ENCODE measurements at places on chromosomes 7 and 10. TPM values are rescaled to one million over a fixed set of nuclear protein-coding genes. Genes with fewer than 3 reads are reported as not detected.
A peak's percentile ranks its signal among the peaks of the same experiment; 100 is the strongest.

ACTL6B gene
- not detected for total RNA-seq

- no peak for DNase-seq
Measured at GRCh38 chr10:113753020-113753692, 1.7 kb downstream of the PLEKHS1 start.

GRCh38 chr10:70255329-70256299, 22.4 kb upstream of the PPA1 start:
- peak; percentile 25 for DNase-seq

GRCh38 chr7:73779517-73779916, 9.4 kb upstream of the CLDN3 start:
- DNase-seq, result no peak

DNA sequence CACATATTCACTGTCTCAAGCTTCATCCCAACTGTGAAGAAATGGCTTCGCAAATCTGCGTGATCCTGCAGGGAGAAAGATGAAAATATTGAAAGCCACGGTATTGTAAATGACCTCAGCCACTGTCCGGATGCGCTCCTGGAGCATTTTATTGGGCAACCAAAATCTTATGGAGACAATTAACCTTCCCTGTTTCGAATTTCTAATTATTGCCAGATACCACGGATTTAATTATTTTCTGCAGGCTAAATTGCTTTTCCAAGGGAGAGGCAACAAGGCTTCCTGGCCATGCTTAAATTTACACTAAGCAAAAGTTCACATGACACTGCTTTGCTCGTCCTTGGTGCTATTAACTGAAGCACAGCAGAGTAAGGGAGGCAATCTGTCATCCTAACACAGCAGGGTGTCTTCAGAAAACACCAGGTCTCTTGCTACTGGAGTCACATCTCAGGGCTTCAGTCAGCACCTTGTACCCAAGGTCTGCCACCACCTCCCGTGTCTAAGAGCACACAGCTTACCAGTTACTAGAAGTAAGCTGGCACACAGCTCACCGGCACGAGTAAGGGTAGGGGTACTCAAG, 162.2 kb downstream of the SFMBT2 start:
- DNase-seq, result no peak

DNA sequence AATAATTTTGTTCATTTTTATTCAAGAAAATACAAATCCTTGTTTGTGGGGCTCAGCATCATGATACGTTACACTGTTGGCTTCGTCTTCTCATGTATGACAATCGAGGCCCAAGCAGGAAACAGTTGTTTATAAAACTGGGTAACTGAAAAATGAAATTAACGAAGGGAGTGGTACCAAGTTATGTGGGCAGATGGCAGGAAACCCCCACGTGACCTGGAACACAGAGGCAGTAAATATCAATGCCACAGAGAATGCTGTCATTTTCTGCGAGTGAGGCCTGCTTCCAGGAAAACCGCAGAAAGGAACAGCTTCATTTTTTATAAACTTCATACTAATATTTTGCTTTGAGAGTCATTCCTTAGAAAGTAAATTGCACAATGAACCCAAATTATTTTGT, 201.0 kb upstream of the ADARB2 start:
- no peak for DNase-seq

- DNase-seq, result peak; percentile 60
Measured at GRCh38 chr10:68105820-68106219, 3.5 kb upstream of the MYPN start.

AKR1C4 gene
- total RNA-seq, result not detected

- DNase-seq, result no peak
Measured at GRCh38 chr7:134356421-134356936, 39.7 kb upstream of the SLC35B4 start.

- DNase-seq, result no peak
Measured at GRCh38 chr10:43411536-43411935, 2.5 kb upstream of the HNRNPF start.

GRCh38 chr7:127812540-127812939, 160.5 kb downstream of the SND1 start:
- DNase-seq, result no peak

DNA sequence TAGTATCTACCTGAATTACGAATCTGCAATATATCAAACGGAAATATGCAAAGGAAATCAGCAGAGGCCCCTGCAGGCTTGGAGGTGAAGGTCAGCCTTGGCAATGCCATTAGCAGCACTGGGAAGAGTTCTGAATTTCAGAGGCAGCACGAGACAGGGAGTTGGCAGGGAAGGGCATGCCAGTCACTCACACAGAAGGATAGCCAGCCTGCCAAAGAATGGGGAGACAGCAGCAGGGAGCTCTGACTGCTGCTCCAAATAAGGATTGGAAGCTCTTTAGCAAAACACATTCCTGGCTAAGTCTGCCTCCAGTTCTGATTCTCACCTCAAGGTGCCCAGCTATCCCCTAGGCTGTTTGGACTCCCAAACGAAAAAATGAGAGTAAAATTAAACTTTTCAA, 188.0 kb downstream of the PDE1C start:
- no peak for DNase-seq

DNA sequence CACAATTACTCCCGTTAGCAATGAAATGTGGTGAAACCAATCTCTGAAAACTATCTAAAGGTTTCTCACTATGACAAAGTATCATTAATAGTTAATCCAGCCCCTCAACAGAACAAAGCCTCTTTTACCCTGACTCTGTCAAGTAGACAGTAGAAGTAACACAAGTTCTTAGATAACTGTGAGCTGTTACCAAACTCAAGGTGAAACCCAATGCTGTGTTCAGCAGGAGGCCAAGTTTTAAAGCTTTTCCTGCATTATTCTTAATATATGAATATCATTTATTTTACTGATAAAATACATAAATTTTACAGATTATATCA, 109.1 kb downstream of the SRPK2 start:
- no peak for DNase-seq

DNA sequence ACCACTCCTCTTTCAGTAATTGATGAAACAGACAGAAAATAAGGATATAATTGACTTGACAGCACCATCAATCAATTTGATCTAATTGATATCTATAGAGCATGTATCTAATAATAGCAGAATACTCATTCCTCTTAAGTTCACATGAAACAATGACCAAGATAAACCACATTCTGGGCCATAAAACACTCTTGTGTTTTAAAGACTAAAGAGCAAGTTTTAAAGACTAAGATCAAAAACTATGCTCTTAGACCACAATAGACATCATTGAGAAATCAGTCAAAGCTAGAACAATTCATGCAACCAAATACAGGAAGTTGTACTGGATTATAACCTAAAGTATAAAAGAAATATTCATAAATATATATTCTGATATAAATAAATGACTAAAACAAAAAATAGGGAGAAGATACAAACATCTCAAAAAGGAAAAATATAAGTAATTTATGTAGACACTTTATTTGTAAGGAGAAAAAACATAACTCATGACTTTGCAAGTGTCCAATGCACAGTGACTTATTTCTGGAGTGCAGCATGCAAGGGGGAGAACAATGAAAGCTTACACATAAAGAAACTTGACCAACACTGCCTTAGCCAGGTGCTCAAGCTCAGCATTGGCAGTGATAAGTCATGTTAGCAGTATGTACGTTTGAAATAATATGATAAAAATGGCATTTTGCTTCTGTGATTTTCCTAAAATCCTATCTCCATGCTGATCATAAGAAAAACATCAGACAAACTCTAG, 312.7 kb upstream of the IGFBP3 start:
- no peak for DNase-seq

Data from psoas muscle (tissue), 8 donors.